Dermis microvascular lymphatic vessel endothelial cell (primary cell): ENCODE measurements at places on chromosomes 7 and 10. TPM values are rescaled to one million over a fixed set of nuclear protein-coding genes. Genes with fewer than 3 reads are reported as not detected.

LDB3 gene
- total RNA-seq, result not detected in 2 replicates

AMPH gene
- 0.13 TPM in 1 of 2 replicates, not detected in the other for total RNA-seq

ZNF425 gene
- 1.5 and 2.5 TPM in 2 replicates for total RNA-seq

CAV1 gene
- total RNA-seq, result 644 and 1,184 TPM in 2 replicates

SYNPO2L gene
- not detected in 2 replicates for total RNA-seq

ADAP1 gene
- total RNA-seq, result 1.8 and 1.9 TPM in 2 replicates

NRCAM gene
- total RNA-seq, result 1.5 and 3.3 TPM in 2 replicates

CAV2 gene
- total RNA-seq, result 155 and 161 TPM in 2 replicates

FAM13C gene
- total RNA-seq, result 2.3 and 3.3 TPM in 2 replicates

IFIT3 gene
- 7.3 and 15.7 TPM in 2 replicates for total RNA-seq

OR6B1 gene
- total RNA-seq, result not detected in 2 replicates

PILRA gene
- 0.13 TPM in 1 of 2 replicates, not detected in the other for total RNA-seq

CLDN4 gene
- total RNA-seq, result under 0.01 and 0.25 TPM in 2 replicates

CFAP58 gene
- total RNA-seq, result 0.64 and 0.89 TPM in 2 replicates

GHRHR gene
- not detected in 2 replicates for total RNA-seq

LIPF gene
- total RNA-seq, result not detected in 2 replicates

PRLHR gene
- total RNA-seq, result not detected in 2 replicates

PTPRN2 gene
- 2.4 and 3.4 TPM in 2 replicates for total RNA-seq

OR2A12 gene
- total RNA-seq, result not detected in 2 replicates

CEP55 gene
- total RNA-seq, result 11.6 and 37.1 TPM in 2 replicates

LYZL1 gene
- total RNA-seq, result not detected in 2 replicates

KNDC1 gene
- total RNA-seq, result under 0.01 TPM in 1 of 2 replicates, not detected in the other

PNLIPRP1 gene
- not detected in 2 replicates for total RNA-seq

C10orf71 gene
- total RNA-seq, result not detected in 2 replicates

TRIM74 gene
- total RNA-seq, result 0.13 TPM in 1 of 2 replicates, not detected in the other

PSMC2 gene
- total RNA-seq, result 159 and 166 TPM in 2 replicates

LRRD1 gene
- total RNA-seq, result under 0.01 TPM in 2 replicates

UTF1 gene
- not detected in 2 replicates for total RNA-seq

NEUROG3 gene
- total RNA-seq, result not detected in 2 replicates

DPP6 gene
- not detected in 2 replicates for total RNA-seq

DYDC2 gene
- 0.39 TPM in 1 of 2 replicates, not detected in the other for total RNA-seq

CTAGE6 gene
- under 0.01 TPM in 2 replicates for total RNA-seq

PTPRZ1 gene
- total RNA-seq, result not detected in 2 replicates

ADIRF gene
- total RNA-seq, result 26.0 and 44.4 TPM in 2 replicates
